ENCODE measurements at places on chromosomes 12 and 14.
A peak's percentile ranks its signal among the peaks of the same experiment; 100 is the strongest.

DNA sequence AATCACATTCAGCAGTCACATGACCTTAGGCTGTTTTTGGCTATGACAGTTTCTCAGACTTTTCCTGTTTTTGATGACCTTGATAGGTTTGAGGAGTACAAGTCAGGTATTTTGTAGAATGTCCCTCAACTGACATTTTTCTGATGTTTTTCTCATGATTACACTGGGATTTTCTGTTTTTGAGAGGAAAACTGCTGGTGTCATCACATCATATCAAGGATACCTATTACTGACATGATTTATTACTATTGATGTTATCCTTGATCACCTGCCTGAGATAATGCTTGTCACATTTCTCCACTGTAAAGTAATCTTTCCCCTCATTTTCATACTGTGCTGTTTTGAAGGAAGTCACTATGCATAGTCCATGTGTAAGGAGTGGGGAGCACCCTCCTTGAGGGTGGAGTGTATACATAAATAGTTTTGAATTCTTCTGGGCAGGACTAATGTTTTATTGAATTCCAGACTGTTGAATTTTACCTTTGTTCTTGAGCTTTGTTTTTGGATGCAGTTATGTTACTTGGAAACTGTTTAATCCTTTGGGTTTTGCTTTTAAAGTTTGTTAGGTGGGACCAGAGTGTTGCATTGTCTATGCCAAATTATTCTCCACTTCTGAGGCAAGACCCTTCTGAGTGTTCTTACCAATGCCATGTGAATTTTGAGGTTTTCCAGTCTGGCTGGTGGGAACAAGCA lies 444.5 kb upstream of the FAR2 start:
- DNase-seq, result no peak

DNA sequence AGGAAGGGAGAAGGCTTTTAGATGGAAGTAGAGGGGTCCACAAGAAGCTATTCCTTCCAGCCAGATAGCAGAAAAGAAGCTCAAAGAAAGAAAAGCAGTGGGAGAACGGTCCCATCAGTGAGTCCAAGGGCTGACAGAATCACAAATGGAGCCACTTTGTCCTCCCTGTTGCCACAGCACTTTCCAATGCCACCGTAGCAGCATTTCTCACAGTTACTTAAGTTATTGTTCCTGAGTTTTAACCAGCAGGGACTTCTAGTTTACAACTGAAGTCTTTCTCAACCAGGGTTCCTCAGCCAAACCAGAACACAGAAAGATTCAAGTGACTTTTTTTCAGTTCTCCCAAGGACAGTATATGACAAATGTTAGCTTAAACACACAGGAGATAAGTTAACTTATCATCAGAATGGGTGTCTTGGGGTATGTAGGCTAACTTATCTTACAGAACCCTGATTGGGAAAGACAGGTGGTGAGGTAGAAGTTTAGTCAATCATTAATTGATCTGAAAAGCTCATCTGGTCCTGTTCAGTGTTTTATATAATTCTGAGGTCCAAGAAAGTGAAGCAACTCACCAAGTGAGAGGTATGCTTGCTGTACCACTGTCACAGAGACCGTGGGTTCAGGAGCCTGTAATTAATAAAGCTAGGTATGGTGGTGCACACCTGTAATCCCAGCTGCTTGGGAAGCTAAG lies 7.0 kb downstream of the GATC start:
- DNase-seq, result no peak

- DNase-seq, result no peak
Measured at GRCh38 chr14:90850487-90850886, 34.3 kb upstream of the TTC7B start.

- no peak for DNase-seq
Measured at GRCh38 chr12:120264904-120265472, 542 bp downstream of the PXN start.

DNA sequence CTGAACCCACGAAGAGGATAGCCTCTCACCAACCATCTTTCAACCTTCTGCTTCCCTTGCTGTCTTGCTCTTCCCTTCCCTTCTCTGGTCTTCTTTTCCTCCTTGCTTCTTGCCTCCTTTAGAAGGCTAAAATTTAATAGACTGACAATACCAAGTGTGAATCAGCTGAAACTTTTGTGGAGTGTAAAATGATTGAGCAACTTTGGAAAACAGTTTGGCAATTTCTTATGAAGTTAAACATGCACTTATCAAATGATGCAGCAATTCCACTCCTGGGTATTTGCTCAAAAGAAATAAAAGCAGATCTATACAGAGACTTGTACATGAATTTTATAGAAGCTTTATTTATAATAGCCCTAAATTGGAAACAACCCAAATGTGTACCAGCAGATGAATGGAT lies 3.3 kb upstream of the KRT86 start:
- no peak for DNase-seq

- no peak for DNase-seq
Measured at GRCh38 chr14:69896080-69896479, 16.9 kb downstream of the SMOC1 start.

DNA sequence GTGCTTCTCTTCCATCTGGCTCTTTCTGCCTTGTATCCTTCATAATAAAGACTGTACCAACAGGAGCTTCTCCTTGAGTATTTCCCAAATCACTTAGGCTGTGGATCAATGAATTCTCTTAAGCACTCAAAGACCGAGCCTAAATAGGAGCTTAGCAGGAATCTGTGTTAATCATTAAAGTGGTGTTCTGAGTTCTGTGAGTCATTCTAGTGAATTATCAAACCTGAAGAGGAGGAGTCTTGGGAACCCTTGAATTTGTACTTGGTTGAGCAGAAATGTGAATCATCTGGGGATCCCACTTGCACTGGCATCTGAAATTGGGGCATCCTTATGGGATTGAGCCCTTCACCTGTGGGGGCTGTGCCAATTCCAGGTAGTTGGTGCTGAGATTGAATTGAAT lies 946.2 kb downstream of the BCL11B start:
- no peak for DNase-seq

DNA sequence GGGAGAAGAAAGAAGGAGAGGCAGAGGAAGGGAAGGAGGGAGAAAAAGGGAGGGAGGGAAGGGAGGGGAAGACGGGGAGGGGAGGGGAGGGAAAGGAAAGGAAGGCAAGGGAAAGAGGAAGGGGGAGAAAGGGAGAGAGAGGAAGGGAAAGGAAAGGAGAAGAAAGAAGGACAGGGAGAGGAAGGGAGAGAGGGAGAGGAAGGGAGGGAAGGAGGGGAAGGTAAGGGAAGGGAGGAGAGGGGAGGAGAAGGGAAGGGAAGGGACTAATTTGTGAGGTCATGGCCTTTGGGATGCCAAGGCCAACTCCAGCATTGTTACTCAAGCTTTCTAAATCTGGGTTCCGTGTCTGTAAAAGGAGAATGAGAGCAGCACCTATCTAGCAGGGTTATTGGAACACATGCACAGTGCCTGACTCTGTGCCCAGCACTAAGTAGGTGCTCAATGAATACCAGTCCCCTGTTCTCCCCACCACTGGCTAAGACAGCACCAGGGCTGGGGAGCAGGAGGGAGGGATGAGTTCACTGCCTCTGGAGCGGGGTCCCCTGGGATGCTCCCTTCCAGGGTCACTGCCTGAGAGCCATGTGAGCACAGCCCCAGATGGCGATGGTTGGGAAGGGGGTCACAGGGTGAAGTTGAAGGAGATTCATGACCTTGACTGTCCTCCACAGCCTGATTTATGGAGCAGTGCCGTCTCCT lies 560.1 kb upstream of the TBX3 start:
- no peak for DNase-seq

DNA sequence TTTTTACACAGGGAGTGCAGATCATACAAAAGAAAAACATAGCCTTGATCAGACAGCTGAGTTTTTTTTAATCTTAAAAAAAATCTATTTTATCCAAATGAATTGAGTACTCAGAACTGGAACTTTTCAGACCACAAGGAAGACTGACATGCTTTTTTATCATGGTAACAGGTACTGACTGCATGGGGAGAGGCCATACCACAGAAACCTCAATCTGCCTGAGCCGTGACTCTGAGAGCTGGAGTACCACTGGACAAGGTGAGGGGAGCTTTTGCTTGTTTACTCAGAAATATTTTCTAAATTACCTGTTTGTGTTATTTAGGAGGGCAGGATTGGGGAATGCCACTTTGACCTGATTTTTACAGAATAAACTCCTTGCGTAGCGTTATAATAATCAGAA lies 143.9 kb downstream of the ALX1 start:
- DNase-seq, result no peak

DNA sequence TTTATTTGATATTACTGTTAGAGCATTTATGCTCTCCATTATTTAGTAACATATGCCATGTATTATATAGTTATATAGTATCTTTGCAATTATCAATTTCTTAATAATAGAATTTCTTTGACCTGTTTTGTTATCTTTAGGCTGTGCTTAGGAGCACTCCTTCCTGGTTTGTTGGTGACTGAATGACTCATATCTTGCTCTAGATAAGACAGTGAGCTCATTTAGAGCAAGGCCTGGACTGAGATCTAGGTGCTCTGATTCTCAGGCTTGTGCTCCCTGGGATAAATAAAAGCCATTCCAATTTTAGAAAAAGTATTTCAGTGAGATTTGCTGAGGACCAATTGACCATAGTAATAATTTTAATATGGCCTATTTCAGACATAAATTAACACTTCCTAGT lies 951.2 kb downstream of the FLRT2 start:
- DNase-seq, result no peak

DNA sequence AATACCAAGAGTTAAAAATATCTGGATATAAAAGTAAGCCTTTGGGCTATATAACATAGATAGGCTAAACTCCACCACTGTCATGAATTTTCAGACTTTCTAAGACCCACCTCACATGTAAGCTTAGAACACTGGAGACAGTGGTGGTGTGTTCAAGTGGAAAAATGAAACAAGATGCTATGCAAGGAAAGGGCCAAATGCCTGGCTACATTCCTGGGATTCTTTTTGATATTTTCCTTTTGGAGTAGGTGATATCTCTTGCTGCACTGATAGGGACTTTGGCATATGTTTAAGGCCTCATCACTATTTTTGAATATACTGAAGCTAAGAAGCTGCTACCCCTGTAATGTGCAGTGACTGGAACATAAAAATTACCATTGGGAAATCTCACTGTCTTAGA lies 341.3 kb downstream of the SLC16A7 start:
- no peak for DNase-seq

GRCh38 chr12:111276146-111276545 lies 92.7 kb downstream of the PHETA1 start:
- no peak for DNase-seq

- DNase-seq, result no peak
Measured at GRCh38 chr14:29463727-29464395, 463.8 kb downstream of the PRKD1 start.

DNA sequence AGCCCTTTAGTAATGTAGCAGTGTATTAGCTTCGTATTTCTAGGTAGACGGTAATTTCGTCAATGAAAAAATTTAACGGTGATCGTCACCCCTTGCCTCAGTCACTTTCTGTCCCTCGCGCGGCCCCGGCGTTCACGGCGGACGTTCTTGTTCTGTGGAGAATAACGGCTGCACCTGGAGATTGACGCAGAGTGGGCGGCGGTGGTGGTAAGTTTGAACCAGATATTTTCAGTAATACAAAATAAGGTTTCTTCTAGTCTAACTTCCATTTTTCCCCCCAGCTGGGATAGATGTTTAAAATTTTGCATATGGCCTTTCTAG lies 341 bp downstream of the ZNF10 start:
- DNase-seq, result peak; percentile 43

- DNase-seq, result no peak
Measured at GRCh38 chr12:111387747-111388323, 17.9 kb upstream of the SH2B3 start.

- DNase-seq, result no peak
Measured at GRCh38 chr14:74221741-74222140, 17.5 kb upstream of the VSX2 start.

All from T-helper 2 cell (primary cell).